ENCODE measurements at places on chromosomes 3 and 15. TPM values are rescaled to one million over a fixed set of nuclear protein-coding genes. Genes with fewer than 3 reads are reported as not detected.

PLSCR5 gene
- total RNA-seq = not detected

PRC1 gene
- total RNA-seq = 3.7 TPM

RARB gene
- total RNA-seq = 19.4 TPM

PLA2G4D gene
- not detected for total RNA-seq

CPN2 gene
- 2.4 TPM for total RNA-seq

FEZF2 gene
- not detected for total RNA-seq

CSPG4 gene
- total RNA-seq = 5.2 TPM

LEKR1 gene
- total RNA-seq = 0.56 TPM

NLGN1 gene
- total RNA-seq = 7.8 TPM

MAGI1 gene
- total RNA-seq = 34.1 TPM

CHRNA7 gene
- 1.3 TPM for total RNA-seq

ZNF502 gene
- 4.1 TPM for total RNA-seq

CLDN18 gene
- not detected for total RNA-seq

TRH gene
- total RNA-seq = not detected

CASR gene
- total RNA-seq = not detected

SCG5 gene
- total RNA-seq = not detected

FNDC3B gene
- total RNA-seq = 56.1 TPM

TF gene
- 5.6 TPM for total RNA-seq

ZCWPW2 gene
- total RNA-seq = 2.1 TPM

GPR62 gene
- not detected for total RNA-seq

IGSF11 gene
- total RNA-seq = 2.9 TPM

KNG1 gene
- total RNA-seq = 0.43 TPM

TNNC1 gene
- 7,948 TPM for total RNA-seq

CCDC51 gene
- 11.9 TPM for total RNA-seq

MKRN3 gene
- 0.38 TPM for total RNA-seq

EFCAB12 gene
- total RNA-seq = not detected

LYZL4 gene
- not detected for total RNA-seq

SCG3 gene
- not detected for total RNA-seq

GOLGA6A gene
- total RNA-seq = not detected

P2RY14 gene
- total RNA-seq = 3.6 TPM

FOXB1 gene
- total RNA-seq = not detected

FBXW12 gene
- not detected for total RNA-seq

VEPH1 gene
- total RNA-seq = not detected

ANKRD34C gene
- total RNA-seq = not detected

RETNLB gene
- total RNA-seq = not detected

Data from Right ventricle myocardium superior (tissue), 1 donor.